ENCODE measurements at places on chromosomes 7 and 10. TPM values are rescaled to one million over a fixed set of nuclear protein-coding genes. Genes with fewer than 3 reads are reported as not detected.

GRCh38 chr7:50651271-50651989, 86.2 kb upstream of the DDC start:
- no peak overlapping the region for H3K4me3 ChIP-seq
- H3K27me3 ChIP-seq: peaks cover 11% of the 10 kb centered on the region
- H3K4me1 ChIP-seq: peaks cover 10% of the 10 kb centered on the region
- DNase-seq: no peak
- no peaks in the 10 kb centered on the region for H3K36me3 ChIP-seq

DNA sequence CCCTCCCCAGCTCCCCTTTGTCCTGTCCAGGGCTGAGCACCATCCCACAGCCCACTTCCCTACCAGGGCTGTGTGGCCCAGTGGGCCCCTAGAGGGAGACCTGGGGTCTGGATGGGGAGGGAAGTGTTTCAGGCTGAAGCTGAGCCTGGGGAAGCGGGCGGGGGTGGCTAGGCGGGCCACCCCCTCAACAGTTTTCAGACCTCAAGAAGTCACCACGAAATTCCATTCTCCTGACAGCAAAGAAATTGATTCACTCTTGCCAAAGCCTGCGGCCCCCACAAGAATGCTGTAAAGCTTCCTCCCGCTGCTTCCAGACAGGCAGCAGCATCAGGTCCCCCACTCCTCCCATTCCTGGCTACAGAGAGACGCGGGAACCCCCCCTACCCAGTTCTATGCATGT, 2.5 kb upstream of the LFNG start:
- DNase-seq: no peak
- no peak overlapping the region for H3K4me3 ChIP-seq
- H3K27me3 ChIP-seq: no peaks in the 10 kb centered on the region
- H3K36me3 ChIP-seq: peaks cover 10% of the 10 kb centered on the region
- no peak overlapping the region for H3K27ac ChIP-seq

DNA sequence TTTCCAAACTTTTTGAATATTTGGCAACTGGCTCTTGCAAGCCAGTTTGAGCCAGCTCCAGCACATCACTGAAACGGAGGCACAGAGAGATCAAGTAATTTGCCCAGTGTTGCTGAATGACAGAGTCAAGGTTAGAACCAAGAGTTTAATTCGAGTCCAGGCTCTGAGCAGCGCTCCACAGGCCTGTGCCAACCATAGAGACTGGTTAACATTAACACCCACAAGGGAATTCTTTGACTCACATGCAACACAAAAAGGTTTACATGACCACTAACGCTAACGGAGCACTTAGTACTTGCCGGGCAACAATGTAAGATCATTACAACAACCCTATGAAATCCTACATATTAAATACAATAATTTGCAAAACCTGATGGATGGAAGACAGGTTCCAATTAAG, 1.5 kb downstream of the RGS10 start:
- no peak for DNase-seq
- peak overlapping the region; percentile 89 for H3K4me3 ChIP-seq
- H3K4me1 ChIP-seq: peaks cover 49% of the 10 kb centered on the region

GRCh38 chr7:32347244-32347828, 142.8 kb downstream of the LSM5 start:
- no peak for DNase-seq
- no peaks in the 10 kb centered on the region for H3K36me3 ChIP-seq
- no peak overlapping the region for H3K4me3 ChIP-seq
- no peak overlapping the region for H3K27ac ChIP-seq
- no peaks in the 10 kb centered on the region for H3K27me3 ChIP-seq

DNA sequence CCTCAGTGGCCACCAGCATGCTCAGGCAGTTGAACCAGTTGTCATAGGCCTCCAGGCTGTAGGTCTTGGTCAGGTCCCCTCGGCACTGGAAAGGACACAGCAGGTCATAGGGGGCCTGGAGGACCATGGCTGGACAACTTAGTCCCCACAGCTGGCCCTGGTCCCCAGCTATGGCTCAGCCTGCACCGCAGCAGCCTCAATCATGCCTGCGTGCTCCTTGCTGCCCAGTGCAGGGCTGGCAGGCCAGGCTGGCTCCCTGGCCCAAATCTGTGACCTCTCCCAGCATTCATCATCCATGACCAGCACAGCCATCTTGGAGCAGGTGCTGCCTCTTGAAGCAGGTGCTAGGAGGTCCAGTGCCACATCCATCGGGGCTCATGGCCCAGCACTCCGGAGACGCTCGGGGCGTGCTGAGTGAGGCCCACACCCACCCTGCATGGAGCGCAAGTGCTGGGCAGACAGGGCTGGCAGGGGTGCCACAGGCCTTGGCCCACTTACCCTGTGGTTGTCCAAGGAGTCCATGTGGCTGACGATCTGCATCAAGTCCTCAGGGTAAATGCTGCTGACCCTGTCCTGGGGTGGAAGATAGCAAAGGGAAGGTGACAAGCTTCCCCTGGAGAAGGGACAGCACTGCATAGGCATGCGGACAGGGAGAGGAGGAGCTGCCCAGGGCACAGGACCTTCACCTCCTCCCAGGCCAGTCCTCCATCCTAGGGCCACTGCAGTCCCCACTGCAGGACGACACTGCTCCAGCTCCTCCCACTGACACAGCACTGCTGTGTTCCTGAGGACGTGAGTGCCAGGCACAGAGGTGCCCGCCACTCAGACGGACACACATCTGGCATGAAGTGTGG, 61.7 kb downstream of the CSGALNACT2 start:
- peak; percentile 30 for DNase-seq
- H3K27ac ChIP-seq: no peak overlapping the region
- no peak overlapping the region for H3K4me3 ChIP-seq
- no peaks in the 10 kb centered on the region for H3K36me3 ChIP-seq
- H3K4me1 ChIP-seq: peaks cover 2% of the 10 kb centered on the region

- peak overlapping the region; percentile 87 for H3K27ac ChIP-seq
- peaks cover 15% of the 10 kb centered on the region for H3K4me1 ChIP-seq
- peak; percentile 32 for DNase-seq
- peaks cover 3% of the 10 kb centered on the region for H3K27me3 ChIP-seq
These were observed 289.3 kb downstream of the PTEN start for GRCh38 chr10:88152728-88153133.

- no peak overlapping the region for H3K27ac ChIP-seq
- peaks cover 57% of the 10 kb centered on the region for H3K27me3 ChIP-seq
- no peaks in the 10 kb centered on the region for H3K36me3 ChIP-seq
- peaks cover 17% of the 10 kb centered on the region for H3K4me1 ChIP-seq
- no peak for DNase-seq
These were observed 3.8 kb upstream of the HOXA4 start for GRCh38 chr7:27134392-27134791.

- no peak overlapping the region for H3K4me3 ChIP-seq
- DNase-seq: no peak
- peaks cover 37% of the 10 kb centered on the region for H3K27me3 ChIP-seq
- no peaks in the 10 kb centered on the region for H3K4me1 ChIP-seq
These were observed 28.2 kb downstream of the TDRD1 start for GRCh38 chr10:114207349-114207748.

DNA sequence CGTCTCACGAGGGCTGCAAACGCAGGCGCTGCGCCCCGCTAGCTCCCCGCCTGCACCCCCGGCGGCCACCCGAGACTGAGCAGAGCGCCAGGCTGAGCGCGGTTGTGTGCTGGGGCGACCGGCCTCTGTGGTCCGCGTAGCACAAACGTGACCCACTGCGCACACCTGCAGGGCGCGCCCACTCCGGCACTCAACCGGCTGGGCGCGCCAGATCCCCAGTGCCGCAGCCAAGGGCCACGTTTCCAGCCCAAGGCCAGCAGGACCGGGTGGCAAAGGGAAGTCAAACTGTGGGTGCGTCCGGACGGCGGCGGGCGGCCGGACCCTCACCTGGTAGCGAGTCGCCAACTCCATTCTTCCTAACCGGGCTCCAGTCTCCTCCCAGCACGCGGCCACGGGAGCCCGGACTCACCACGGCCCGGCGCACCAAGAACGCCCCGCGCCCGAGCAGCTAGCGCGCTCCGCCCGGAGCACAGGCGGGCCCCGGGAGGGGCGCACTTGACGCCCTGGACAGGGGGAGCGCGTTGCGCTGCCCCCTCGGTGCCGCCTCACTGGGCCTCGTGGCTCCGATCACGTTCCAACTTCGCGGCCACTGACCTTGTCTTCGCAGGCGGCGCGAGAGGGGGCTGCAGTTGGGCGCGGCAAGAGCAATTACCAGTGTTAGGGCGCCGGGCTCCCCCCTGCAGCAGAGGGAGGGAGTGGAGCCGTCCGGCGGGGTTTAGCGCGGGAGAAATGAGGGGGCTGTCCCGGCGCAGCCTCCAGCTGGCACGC, at the start of gene CDCA7L:
TSS of gene CDCA7L (minus strand) at position 446 of the 768 bp plus-strand sequence. CDS start at position 351, 95 bp downstream.
- H3K27ac ChIP-seq: peak within 1 kb of the TSS; percentile 94
- H3K27me3 ChIP-seq: peaks cover 9% of the 10 kb centered on the region
- DNase-seq: peak; percentile 85
- H3K4me3 ChIP-seq: peak within 1 kb of the TSS; percentile 95
- H3K4me1 ChIP-seq: peaks cover 56% of the 10 kb centered on the region

DNA sequence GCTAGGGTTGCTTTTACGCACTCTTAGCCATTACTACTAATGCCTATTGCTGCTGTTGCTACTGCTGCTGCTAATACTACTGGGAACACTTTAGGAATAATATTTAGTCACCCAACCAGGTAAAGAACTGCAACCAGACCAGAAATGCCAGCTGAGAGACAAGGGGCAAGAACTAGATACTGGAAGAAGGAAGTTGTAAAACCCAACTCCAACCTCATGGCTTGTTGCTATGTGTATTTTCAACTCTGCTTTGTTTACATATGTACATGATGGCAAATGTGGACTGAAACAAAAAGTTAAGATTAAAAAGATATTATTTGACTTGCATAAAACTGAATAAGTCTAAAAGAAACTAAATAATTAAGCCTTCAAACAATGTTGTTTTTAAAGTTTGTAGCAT, 177.7 kb downstream of the GNAT3 start:
- H3K27ac ChIP-seq: no peak overlapping the region
- no peaks in the 10 kb centered on the region for H3K36me3 ChIP-seq
- peaks cover 5% of the 10 kb centered on the region for H3K27me3 ChIP-seq
- no peak overlapping the region for H3K4me3 ChIP-seq
- H3K4me1 ChIP-seq: no peaks in the 10 kb centered on the region

GRCh38 chr7:88281749-88282148, 24.9 kb downstream of the STEAP4 start:
- peaks cover 10% of the 10 kb centered on the region for H3K27me3 ChIP-seq
- H3K36me3 ChIP-seq: no peaks in the 10 kb centered on the region
- H3K27ac ChIP-seq: no peak overlapping the region
- DNase-seq: no peak

DNA sequence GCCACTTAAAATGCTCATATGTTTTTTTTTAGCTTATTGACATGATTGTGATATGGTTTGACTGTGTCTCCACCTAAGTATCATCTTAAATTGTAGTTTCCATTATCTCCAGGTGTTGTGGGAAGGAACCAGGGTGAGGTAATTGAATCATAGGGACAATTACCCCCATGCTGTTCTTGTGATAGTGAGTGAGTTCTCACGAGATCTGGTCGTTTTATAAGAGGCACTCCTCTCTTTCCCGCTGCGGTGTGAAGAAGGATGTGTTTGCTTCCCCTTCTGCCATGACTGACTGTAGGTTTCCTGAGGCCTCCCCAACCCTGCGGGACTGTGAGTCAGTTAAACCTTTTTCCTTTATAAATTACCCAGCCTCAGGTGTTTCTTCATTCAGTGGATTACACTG, 80.5 kb upstream of the ETV1 start:
- H3K27me3 ChIP-seq: no peaks in the 10 kb centered on the region
- no peak overlapping the region for H3K27ac ChIP-seq
- no peaks in the 10 kb centered on the region for H3K36me3 ChIP-seq
- H3K4me1 ChIP-seq: no peaks in the 10 kb centered on the region

GRCh38 chr7:146486519-146486918, 369.9 kb downstream of the CNTNAP2 start:
- no peak overlapping the region for H3K27ac ChIP-seq
- H3K4me1 ChIP-seq: no peaks in the 10 kb centered on the region
- no peaks in the 10 kb centered on the region for H3K36me3 ChIP-seq
- H3K4me3 ChIP-seq: no peak overlapping the region

- no peak for DNase-seq
- H3K4me1 ChIP-seq: no peaks in the 10 kb centered on the region
- H3K4me3 ChIP-seq: no peak overlapping the region
- no peaks in the 10 kb centered on the region for H3K36me3 ChIP-seq
These were observed 42.7 kb downstream of the PTPN12 start for GRCh38 chr7:77579797-77580196.

GRCh38 chr7:55339033-55340000, 25.8 kb upstream of the LANCL2 start:
- no peaks in the 10 kb centered on the region for H3K4me1 ChIP-seq
- H3K4me3 ChIP-seq: no peak overlapping the region
- peaks cover 3% of the 10 kb centered on the region for H3K27me3 ChIP-seq

GRCh38 chr7:92612501-92612900, 22.3 kb upstream of the FAM133B start:
- peaks cover 8% of the 10 kb centered on the region for H3K4me1 ChIP-seq
- no peak for DNase-seq
- no peak overlapping the region for H3K4me3 ChIP-seq
- no peak overlapping the region for H3K27ac ChIP-seq
- H3K27me3 ChIP-seq: no peaks in the 10 kb centered on the region

DNA sequence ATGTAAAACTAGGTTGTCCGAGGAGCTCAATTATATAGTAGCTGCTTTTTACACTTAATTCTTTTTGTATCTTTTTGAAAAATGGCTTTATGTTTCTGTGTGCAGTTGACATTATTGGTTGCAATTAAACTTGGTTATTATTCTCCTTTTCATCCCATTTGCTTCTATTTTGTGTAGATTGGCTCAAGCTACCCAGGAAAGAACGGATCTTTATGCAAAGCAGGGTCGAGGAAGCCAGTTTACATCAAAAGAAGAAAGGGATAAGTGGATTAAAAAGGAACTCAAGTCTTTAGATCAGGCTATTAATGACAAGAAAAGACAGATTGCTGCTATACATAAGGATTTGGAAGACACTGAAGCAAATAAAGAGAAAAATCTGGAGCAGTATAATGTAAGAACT, 16.5 kb downstream of the SMC3 start:
- H3K4me1 ChIP-seq: no peaks in the 10 kb centered on the region
- DNase-seq: no peak
- H3K4me3 ChIP-seq: no peak overlapping the region
- no peaks in the 10 kb centered on the region for H3K27me3 ChIP-seq

GRCh38 chr7:112874909-112875308, 84.7 kb upstream of the TMEM168 start:
- H3K27ac ChIP-seq: no peak overlapping the region
- peaks cover 7% of the 10 kb centered on the region for H3K4me1 ChIP-seq
- H3K27me3 ChIP-seq: no peaks in the 10 kb centered on the region
- DNase-seq: no peak
- no peak overlapping the region for H3K4me3 ChIP-seq
- peaks cover 9% of the 10 kb centered on the region for H3K36me3 ChIP-seq

GRCh38 chr7:38863601-38864291, 45.2 kb downstream of the VPS41 start:
- H3K4me1 ChIP-seq: no peaks in the 10 kb centered on the region
- H3K4me3 ChIP-seq: no peak overlapping the region
- no peak overlapping the region for H3K27ac ChIP-seq
- no peaks in the 10 kb centered on the region for H3K27me3 ChIP-seq
- peaks cover 10% of the 10 kb centered on the region for H3K36me3 ChIP-seq

The GNAI1 gene
- 0.14 TPM for total RNA-seq

The OR6B1 gene
- total RNA-seq: not detected

The ADCYAP1R1 gene
- not detected for total RNA-seq

The NAT16 gene
- not detected for total RNA-seq

The ZNRF2 gene
- 27.1 TPM for total RNA-seq

The ACADSB gene
- total RNA-seq: 26.2 TPM

The SFRP5 gene
- total RNA-seq: 0.23 TPM

The ELAPOR2 gene
- 4.2 TPM for total RNA-seq

The ITIH2 gene
- not detected for total RNA-seq

The ZNF804B gene
- total RNA-seq: not detected

The HOXA1 gene
- 1.0 TPM for total RNA-seq

The TCAF2 gene
- 20.3 TPM for total RNA-seq

Data from activated naive CD8-positive, alpha-beta T cell treated with anti-CD3 and anti-CD28 coated beads, Interleukin-2, amount 10 ng/mL, durations not matched to agents 7 days and 5 days (primary cell).